ENCODE measurements at places on chromosomes 5 and 9.

GRCh38 chr9:98374385-98375051 is 119.1 kb upstream of the TBC1D2 start:
- no peak for DNase-seq

DNA sequence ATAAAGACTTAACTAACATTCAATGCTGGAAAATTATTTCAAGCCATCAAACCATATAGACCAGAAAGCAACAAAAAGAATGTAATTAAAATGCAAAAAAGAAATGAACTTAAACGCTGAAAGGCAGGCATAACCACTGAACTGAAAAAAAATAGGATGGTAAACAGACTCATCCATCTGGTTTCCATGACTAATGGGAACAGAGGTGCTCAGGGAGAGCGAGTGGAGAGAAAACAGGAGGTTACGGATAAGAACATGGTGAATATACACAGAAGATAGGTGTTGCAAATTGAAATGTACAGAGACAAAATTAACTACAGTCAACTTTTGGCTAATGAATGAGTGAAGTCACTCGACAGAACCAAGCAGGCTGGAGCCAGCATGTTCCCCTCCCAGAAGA is 43.5 kb upstream of the RNF38 start:
- DNase-seq = no peak

DNA sequence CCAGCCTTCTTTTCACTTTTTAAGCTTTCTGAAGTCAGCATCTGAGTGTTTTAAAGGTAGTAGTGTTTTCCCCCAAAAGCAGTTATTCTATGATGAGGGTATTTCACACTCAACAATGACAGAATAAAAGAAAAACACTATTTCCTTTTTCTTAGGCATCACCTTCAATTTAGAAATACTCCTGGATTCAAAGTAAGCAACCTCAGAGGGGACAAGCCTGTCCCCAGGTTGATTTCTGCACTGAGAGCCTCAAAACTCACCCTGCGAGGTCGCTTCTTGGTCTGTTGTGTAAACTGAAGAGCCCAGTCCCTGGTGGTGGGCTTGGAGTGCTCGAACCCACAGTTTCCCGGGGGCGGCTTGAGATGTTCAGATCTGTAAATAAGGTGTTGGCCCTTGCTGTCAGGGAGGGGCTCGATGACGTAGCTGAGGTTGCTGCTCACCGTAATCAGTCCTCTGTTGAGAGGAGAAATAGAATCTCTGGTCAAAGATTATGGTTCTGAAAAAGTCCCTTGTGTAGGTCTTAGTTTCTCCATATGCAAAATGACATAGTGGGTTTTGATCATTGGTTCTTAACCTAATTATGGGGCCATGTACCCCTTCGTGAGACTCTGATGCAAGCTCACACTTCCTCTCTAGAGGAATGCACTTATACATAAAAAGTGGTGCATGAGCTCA is 55.9 kb downstream of the ADAM19 start:
- DNase-seq = no peak

- DNase-seq = no peak
Measured at GRCh38 chr5:10233011-10233410, 16.7 kb downstream of the ATPSCKMT start.

- DNase-seq = no peak
Measured at GRCh38 chr5:138095100-138095907, 11.5 kb downstream of the WNT8A start.

DNA sequence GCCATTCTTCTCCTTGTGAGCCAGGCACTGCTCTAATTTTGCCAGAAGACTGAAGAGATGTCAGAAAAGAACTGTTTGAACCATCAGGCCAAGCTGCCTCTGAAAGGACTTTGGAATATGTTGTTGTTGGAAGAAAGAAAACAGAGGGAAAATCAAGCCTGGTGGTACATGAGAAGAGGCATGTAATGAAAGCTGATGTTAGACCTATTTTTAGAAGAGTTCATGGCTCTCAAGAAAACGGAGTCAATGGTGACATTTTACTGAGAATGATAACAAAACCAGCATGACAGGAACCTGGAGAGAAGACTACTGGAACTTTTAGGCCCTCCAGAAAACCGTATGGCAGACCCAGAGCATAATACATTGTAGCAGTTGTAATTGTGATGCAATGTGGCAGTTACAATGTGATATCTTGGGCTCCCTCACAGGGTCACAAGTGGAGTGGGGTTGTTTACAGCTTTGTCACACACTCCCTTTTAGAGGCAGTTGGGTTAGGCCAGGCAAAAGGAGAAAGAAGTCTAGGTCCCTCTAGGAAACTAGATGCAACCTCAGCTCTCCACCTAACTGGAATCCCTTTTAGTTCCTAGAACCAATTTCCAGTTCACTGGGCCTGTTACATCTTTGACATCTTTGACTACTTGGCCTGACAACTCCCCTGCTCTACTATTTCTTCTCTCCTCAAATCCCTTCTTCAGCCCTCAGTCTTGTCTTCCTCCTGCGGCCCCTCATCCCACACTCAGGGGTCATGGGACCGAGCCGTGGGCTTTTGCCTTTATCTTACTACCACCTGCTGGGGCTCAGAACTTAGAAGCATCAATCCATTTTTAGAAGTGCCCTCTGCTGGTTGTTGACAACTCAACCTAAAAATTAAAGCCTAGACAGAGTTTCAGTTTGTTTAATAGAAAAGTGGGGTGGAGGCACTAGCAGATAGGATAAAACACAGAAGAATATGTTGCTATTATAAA is 61.2 kb upstream of the JAK2 start:
- DNase-seq = peak; percentile 42

DNA sequence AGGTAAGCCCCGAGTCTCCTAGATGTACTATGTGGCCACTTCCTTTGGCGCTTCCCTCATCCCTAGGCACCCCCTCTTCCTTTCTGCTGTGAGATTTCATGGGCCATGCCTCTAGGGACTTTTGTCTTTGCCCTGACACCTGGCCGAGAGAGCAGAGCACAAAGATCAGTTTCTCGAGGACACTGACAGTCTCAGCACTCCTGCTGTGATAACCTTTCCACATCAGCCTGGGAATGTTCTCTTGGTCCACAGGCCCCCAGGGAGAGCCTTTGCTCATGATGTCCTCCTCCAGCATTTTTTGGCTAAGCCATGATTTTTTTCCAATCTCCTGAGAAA is 127.0 kb upstream of the CPEB4 start:
- DNase-seq = no peak

- no peak for DNase-seq
Measured at GRCh38 chr9:137244486-137245449, 3.7 kb downstream of the TUBB4B start.

DNA sequence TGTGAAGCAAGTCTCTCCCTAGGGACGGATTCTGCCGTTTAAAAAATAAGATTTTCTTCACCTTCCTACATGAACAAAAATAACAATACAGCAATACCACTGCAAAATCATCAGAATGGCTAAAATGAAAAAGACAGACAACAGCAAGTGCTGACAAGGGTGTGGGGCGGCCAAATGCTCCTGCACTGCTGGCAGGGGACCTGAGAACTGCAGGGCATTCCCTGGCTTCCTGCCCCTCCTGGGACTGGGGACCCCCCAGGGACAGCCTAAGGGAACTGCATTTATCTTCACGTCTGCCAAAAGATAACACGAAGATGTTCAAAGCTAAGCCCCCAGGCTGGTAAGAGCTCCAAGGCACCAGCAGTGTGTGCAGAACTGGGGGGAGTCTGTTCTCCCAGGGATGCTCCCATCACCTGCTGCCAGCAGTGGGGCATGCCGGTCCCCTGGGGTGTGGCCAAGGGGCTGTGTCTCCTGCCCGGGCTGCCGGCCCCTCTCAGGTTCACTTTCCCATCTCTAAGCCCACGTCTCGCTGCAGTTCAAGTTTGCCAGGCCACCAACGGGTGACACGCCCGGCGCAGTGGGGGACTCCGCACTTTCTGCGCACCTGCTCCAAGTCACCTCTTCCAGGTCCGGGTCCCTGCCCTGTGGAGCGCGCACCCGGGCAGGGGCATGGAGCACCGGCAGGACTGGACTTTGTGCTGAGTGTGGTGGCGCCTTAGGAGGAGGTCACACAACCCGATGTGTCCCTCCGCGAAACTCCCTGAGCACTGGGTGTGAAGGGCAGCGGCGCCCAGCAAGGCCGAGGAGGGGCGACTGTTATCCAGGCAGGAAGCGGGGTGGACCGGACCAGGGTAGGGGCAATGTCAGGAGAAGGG is 4.5 kb upstream of the EGFL7 start:
- DNase-seq = no peak

- DNase-seq = peak; percentile 52
Measured at GRCh38 chr9:137694962-137695875, 76.4 kb downstream of the EHMT1 start.

DNA sequence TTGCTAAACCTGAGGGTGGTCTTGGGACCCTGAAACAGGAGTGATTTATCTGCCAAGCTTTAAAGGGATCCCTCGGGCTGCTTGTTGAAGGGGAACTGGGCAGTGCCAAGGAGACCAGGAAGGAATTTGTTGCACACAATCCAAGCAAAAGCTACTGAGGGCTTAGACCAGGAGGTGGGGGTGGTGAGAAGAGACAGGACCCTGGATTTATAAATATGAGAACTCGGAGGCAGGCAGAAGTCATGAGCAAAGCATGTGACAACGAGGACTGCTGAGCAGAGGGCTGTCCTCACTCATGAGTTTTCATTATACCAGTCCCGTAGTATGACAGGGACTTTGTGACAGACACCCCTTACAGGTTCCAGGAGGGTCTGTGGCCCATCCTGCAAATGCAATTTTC is 237.3 kb downstream of the DRD1 start:
- no peak for DNase-seq

DNA sequence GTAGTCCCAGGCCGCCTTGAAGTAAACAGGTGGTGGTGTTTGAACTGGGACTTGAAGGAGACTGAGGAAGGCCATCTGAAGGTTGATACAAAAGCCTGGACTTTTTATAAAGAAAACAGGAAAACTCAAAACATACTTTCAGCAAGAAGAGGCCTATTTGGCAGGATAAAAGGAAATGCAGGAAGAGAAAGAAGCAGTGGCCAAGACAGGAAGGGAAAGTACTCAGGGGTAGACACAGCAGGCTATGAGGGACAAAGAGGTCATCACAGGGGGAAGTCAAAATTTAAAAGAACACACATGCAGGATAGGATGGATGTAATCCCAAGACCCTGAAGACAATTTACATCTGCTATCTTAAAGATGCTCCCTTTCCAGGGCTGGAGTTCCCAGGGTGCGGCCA is 13.0 kb downstream of the TLE1 start:
- no peak for DNase-seq

DNA sequence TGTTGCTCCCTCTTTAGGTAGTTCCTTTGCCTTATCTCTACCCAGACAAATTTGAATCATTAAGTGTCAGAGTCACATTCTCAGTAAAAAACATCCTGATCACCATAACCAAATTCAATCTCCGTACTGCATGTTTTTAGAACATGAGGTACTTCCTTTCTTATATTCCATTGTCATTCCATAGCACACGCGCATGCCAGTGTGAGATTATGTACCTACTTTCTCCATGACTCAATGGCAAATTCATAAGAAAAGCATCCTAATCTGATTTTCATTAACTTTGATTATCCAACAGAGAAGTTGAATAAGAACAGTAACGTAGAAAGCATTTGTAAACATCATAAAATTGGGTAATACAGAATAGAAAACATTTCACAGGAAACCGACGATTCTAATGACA is 1118.6 kb upstream of the CDH9 start:
- DNase-seq = no peak

GRCh38 chr5:119398727-119399466 is 43.1 kb downstream of the TNFAIP8 start:
- no peak for DNase-seq

GRCh38 chr9:27425827-27426510 is 98.1 kb upstream of the IFNK start:
- no peak for DNase-seq

GRCh38 chr9:114677418-114677817 is 4.6 kb downstream of the TEX48 start:
- peak; percentile 75 for DNase-seq

DNA sequence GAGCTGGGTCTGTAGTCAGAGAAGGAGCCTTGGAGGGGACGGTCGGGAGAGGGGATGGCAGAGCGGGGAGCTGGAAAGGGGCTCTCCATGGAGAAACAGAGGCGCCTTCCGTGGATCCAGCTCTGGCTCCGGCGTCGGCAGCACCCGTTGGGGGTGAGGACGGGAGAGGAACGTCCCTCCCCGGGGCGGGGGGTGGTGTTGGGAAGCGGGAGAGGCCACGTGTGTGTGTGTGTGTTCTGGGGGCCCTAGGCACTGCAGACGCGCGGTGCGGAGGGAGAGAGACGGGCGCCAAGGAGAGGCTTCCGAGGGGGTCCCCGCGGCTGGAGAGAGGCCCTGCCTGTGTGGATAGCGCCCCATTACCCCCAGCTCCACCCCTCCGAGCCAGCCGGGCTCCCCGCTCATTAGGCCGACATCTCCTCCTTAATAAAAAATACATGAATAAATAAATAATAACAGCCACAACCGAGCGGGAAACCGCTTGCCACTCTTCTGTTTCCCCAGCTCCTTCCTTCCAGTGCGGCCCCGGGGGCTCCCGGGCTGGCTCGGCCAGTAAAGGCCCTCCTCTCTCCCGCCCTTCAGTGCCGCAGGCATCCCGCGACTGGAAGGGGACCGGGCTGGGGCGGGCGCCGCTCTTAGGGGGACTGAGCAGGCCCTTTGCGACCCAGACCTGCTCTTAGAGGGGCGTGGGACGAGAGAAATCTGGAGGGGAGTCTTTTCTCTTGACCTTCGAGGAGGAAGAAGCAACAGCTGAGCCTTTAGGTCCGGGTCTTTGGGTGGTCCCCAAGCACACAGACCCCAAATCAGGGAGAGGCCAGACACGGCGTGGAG is 71.3 kb upstream of the ARAP3 start:
- no peak for DNase-seq

- DNase-seq = no peak
Measured at GRCh38 chr9:116797276-116797675, 110.2 kb downstream of the TRIM32 start.

- DNase-seq = peak; percentile 84
Measured at GRCh38 chr5:157109744-157110143, 900 bp upstream of the HAVCR2 start.

- no peak for DNase-seq
Measured at GRCh38 chr5:38410304-38410990, 146.0 kb downstream of the LIFR start.

DNA sequence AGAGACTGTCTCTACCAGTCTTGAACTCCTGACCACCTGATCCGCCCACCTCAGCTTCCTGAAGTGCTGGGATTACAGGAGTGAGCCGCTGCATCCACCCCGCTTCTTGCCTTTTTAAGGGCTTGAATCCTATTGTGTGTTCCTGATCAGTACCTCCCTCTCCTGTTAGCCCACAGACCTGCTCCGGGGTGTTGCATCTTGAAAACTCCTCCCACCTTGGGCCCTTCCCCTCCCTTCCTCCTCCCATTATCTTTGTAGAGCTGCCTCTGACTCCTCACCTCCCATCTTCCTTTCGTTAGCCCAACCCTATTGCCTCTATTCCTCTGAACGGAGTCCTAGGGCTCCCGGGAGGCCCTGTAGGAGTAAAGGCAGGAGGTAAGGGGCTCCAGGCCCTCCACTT is 48.5 kb upstream of the NEK6 start:
- no peak for DNase-seq

GRCh38 chr9:96858018-96858573 is 3.8 kb upstream of the ZNF782 start:
- no peak for DNase-seq

GRCh38 chr5:152514827-152515397 is 109.8 kb upstream of the NMUR2 start:
- DNase-seq = peak; percentile 30

Data from suppressor macrophage treated with lipopolysaccharide for 4 hours (primary cell).